ENCODE measurements at places on chromosomes 13 and 19. TPM values are rescaled to one million over a fixed set of nuclear protein-coding genes. Genes with fewer than 3 reads are reported as not detected.

ZNF625 gene
- 2.3 TPM for polyA plus RNA-seq

PINLYP gene
- polyA plus RNA-seq = 16.0 TPM

IRGC gene
- polyA plus RNA-seq = not detected

DMPK gene
- polyA plus RNA-seq = 8.1 TPM

ZIC2 gene
- polyA plus RNA-seq = not detected

GAPDHS gene
- polyA plus RNA-seq = not detected

SRRM5 gene
- 0.02 TPM for polyA plus RNA-seq

ZNF738 gene
- 8.9 TPM for polyA plus RNA-seq

ZNF154 gene
- 2.8 TPM for polyA plus RNA-seq

SIGLEC5 gene
- not detected for polyA plus RNA-seq

C19orf85 gene
- polyA plus RNA-seq = not detected

ICAM5 gene
- polyA plus RNA-seq = 0.55 TPM

ZNF439 gene
- 0.86 TPM for polyA plus RNA-seq

PSG1 gene
- polyA plus RNA-seq = 0.27 TPM

ELANE gene
- not detected for polyA plus RNA-seq

PDX1 gene
- polyA plus RNA-seq = not detected

NOP53 gene
- polyA plus RNA-seq = 80.2 TPM

CLEC11A gene
- 1.2 TPM for polyA plus RNA-seq

TDRD3 gene
- 6.0 TPM for polyA plus RNA-seq

BRME1 gene
- 0.57 TPM for polyA plus RNA-seq

PSG11 gene
- not detected for polyA plus RNA-seq

YJU2 gene
- 10.8 TPM for polyA plus RNA-seq

MADCAM1 gene
- polyA plus RNA-seq = 0.07 TPM

C13orf46 gene
- polyA plus RNA-seq = 0.03 TPM

POGLUT2 gene
- polyA plus RNA-seq = 6.4 TPM

IGLON5 gene
- polyA plus RNA-seq = not detected

CGB1 gene
- not detected for polyA plus RNA-seq

RPS16 gene
- 2,302 TPM for polyA plus RNA-seq
